Stimulated activated CD4-positive, alpha-beta T cell treated with anti-CD3 and anti-CD28 coated beads, Interleukin-1b, Interleukin-23, amount 100 ng/mL, for 1 hour (primary cell): ENCODE measurements at places on chromosomes 5 and 9.

GRCh38 chr5:134592141-134592746 is 40.4 kb downstream of the SAR1B start:
- DNase-seq: no peak

DNA sequence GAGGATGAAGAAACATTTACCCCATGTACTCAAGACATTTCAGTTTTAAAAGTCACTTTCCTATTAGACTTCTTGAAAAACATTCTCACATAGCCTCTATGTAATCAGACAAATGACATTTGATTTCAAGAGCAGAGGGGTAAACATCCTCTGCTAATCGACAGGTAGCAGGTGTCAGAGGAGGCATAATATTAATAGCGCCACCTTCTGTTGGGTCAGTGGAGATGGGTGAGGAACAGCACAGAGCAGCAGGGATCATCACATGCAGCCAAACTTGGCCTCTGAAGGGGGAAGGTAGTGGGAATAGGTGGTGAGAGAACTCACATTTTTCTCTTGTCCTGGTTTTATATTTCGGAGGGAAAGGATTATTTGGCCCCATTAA is 3.3 kb upstream of the LSM11 start:
- DNase-seq: no peak

GRCh38 chr5:61217214-61217613 is 54.9 kb upstream of the SMIM15 start:
- no peak for DNase-seq

GRCh38 chr5:31663519-31663918 is 24.6 kb downstream of the PDZD2 start:
- DNase-seq: no peak

DNA sequence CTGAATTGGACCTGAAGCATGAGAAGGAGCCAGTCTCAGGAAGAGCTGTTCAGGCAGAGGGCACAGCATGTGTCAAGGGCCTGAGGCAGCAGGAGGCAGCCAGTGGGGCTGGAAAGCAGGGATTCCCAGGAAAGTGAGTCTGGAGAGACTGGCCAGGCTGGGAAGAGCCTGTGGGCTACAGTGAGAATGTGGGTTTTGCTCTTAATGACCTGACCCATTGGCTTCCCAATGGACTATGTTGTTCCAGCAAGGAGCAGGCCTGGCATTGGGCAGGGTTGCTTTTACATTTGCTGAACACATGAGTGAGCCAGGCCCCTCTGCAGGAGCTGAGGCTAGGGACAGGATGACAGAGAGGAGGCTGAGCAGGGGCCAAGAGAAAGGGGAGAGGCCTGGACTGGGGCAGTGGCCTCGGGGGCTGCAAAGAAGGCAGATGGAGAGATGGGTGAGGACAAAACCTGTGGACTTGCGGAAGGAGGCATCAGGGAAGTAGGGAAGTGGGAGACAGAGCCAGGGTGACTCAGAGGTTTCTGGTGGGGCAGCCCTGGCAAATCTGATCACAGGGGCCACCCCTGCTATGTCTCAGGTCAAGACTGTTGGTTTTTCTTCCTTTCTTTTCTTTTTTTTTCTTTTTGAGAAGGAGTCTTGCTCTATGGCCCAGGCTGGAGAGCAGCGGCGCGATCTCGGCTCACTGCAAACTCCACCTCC is 65.9 kb upstream of the NEK6 start:
- DNase-seq: no peak

GRCh38 chr5:114266374-114266773 is 95.5 kb upstream of the KCNN2 start:
- no peak for DNase-seq
